ENCODE measurements at places on chromosomes 11 and 22.
A peak's percentile ranks its signal among the peaks of the same experiment; 100 is the strongest.

DNA sequence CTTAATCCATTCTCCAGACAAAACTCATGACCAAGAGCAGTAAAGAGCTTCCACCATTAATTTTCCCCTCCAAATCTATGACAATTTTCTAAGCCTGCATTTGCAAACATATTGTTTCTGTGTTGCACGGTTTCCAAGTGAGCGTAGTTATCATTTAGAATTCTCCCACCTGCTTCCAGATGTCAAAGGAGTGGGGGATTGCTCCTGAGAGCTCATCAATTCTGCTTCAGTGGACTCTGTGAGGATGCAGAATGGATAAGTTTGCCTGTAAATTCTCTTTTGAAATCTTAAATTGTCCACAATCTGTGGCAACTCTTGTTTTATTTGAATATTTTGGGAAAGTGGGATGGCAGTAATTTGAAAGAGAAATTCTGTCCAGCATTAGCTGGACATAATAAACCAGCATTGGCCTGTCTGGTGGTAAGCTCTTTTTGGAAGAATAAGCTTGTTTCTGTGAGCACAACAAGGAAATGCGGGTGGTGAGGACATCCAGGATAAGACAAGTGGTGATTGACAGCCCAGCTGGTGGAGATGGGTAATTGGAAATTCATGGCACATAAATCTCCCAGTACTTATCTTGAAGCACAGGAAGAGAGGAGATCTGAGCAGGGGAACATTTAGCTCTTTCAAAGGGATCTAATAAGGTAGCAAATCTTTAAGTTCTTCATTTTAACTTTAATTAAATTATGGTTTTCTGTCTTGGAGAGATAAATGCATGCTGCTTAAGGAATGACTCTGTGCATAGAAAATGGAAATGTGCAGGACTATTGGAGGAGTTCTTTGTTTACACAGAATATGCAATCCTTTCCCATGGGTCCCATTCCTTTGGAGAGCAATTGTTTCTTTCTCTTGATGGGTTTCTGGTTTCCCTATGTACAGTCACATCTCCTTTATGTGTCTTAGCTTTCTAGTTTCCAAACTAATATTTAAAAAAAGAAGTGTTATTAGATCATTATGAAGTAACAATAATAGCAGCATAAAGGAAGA, 73.2 kb downstream of the FAT3 start:
- DNase-seq: no peak

- no peak for DNase-seq
Observed at GRCh38 chr11:86115542-86116385, 46.9 kb upstream of the PICALM start.

DNA sequence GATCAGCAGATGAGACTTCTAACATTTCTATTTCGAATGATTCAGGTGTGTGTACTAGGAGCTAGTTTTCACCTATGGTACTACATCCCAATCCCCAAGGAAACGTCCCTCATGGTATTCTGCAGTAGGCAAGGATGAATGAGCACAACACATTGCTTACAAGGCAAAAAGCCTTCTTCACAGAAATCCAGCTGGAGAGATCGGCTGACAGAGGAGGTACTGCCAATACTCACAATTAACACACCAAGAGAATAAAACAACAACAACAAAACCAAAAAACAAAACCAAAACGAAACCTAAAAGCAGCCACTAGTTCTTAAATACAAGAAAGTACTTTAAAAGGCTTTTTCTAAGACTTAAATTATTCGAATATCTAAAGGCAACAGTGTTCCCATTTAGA, 101.4 kb downstream of the PICALM start:
- DNase-seq: no peak

- no peak for DNase-seq
Observed at GRCh38 chr11:57777969-57778317, 16.3 kb downstream of the CTNND1 start.

GRCh38 chr11:12764187-12764914, 90.1 kb downstream of the TEAD1 start:
- no peak for DNase-seq

DNA sequence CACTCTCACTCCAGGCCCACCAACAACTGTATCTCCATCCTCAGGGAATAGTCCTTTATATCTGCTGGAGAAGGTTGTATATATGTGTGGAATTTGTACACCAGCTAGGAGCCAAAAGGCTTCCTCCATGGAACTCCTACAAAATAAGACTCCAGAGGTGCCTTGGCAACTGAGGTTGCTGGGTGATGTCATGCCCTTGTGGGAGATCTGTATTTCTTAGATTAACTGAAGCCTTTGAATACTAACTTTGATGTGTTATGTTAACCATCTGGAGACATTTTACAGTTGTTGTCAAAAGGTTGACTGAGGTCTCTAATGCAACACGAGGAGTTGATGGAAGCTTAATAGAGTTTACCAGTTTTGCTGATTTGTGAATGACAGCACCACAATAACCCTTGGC, 139.5 kb upstream of the TTC12 start:
- no peak for DNase-seq

DNA sequence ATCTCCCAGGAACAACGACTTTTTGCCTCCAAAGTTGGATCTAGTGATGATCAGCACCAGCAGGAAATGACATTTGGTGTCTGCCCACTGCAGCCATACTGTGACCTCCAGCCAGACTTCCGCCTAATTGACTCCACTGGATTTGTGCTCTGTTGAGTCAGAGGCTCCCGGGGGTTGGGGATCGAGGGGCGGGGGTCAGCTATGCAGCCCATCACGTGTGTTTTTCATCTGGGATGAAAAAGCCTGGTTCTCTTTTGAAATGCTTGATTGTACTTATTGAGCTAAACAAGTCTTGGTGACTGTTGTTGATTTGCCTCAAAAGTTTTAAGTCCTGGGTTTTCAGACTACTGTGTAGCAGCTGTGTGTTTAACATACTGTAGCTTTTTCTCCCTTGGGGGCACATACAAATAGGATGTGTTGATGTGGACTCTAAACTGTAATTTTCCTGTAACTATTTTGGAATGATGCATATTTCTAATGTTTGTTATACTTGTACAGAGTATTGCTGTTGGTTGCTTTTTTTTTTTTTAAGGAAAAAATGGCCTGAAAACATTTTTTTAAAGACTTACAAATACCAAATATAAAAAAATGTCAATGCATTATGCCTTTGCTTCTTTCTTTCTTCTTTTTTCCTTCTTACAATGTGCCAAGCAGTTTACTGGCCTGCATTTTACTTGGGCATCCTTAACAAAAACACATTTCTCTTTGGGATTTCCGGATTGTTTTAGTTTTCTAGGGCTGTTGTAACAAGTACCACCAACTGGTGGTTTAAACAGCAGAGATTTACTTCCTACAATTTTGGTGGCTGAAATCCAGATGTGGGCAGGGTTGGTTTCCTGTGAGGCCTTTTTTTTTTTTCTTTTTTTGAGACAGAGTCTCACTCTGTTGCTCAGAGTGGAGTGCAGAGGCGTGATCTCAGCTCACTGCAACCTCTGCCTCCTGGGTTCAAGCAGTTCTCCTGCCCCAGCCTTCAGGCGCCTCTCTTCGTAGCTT, 46.1 kb upstream of the OR4B1 start:
- no peak for DNase-seq

DNA sequence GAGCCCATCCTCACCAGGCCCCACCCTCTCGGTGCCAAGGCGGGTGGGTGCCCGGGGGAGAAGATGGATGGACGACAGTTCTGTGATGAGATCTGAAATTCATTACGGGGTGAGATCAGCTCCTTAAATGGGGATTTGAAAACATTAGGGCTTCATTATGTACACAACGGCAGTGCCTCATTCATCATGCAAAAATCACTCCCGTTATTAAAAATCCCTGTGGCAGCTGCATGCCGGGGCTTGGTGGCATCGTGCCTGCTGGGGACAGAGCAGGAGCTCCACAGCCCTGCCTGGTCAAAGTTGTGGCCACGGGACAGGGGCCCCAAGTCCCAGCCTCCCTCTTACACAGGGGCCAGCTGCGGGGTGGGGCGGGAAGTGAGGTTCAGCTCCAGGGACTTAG, 20.2 kb downstream of the OTUB1 start:
- no peak for DNase-seq

DNA sequence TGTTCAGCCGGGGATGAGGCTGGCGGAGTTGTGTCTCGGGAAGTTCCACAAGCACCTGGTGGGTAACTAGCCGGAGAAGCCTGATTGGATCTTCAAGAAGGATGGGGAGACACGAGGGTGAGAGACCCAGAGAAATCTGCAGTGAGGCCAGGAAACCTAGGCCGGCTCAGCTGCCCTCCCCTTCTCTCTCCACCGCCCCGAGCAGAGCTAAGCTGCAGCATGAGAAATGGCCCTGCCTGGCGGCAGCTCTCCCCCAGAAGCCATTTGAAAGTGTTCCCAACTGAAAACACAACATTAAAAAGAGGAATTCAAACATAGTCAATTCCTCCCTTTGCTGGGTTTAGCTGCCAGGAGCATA, 77.8 kb upstream of the SHISAL1 start:
- no peak for DNase-seq

DNA sequence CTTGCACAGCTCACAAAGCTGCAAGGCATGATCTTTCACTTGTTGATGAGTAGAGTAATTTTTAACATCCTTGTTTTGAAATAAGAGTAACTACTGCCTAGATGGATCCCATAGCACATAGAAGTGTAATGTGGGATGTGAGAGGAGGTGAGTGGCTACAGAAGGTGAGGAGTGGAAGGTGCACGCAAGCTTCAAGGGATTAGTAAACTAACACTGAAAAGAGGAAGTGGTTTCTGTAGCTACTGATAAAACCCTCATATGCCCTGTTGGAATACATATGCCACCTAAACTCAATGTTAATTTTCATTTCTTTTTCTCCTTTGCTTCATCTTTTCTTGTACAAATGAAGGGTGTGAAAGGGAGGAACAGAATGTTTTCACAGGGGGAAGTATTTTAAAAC, 22.0 kb upstream of the CTSC start:
- DNase-seq: peak; percentile 80

DNA sequence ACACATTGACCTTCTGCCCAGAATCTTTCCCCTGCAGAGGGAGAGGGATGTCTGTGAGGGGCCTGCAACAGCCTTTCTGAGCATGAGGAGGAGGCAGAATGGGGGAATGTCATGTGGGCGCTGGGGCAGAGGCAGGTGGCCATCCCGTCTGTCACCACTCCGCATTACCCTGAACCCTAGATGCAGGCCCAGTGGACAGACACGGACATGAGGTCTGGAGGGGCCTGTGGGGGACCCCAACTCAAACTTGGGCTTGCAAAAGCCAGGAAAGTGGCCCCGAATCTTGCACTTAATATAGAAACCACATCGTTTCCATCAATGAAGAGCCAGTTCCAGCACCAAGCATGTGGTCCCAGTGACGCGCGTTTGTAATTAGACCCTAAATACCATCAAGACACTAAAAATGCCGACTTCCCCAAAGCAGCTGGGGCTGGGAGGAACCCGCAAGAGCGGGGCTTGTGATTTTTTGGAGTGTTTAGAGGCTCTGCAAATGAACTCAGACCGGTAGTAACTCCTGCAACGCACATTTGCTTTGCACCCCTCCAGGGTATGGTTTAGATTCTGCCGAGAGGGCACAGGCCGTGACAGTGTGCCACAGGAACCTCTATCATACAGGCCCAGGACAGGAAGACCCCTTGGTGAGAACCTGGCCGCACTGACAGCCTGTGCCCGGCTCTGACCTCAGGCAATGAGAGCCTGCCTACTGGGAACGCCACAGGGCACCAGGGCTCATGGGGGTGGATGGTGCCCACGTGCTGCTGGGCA, 109.3 kb downstream of the CTTN start:
- no peak for DNase-seq

- DNase-seq: peak; percentile 4
Observed at GRCh38 chr11:60018058-60018457, 1.1 kb downstream of the OOSP4B start.

DNA sequence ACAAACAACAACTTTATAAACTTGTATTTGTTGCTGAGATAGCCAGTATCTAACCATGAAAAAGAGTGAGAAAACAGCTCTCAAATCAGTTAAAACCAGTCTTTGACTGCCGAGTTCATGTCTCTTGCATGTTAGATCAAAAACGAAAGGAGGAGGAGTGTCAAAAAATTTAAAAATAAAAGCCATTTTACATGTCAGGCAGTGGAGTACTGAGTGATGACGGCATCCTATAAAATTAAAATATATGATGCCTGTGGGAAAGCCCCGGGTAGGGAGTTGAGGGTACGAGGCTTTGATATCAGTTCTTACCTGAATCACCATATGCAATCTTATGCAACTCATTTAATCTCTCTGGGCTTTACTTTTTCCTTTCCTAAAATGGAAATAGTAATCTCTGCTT, 117.3 kb downstream of the ETS1 start:
- no peak for DNase-seq

DNA sequence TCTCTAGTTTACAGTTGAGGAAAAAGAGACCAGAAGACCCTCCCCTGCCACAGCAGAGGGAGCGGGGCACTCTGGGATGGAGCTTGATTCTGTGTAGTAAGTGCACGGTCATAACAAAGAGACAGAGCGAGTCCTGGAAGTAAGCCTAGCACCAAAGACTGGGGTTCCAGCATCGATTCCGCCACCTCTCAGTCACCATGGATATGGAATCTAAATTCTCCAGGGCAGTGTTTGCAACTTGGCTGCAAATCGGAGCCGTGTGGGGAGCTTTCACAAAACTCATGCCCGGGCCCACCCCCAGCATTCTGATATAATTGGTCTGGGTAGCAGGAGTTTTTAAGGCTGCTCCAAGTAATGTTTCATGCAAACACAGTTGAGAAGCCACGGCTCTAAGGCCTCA, 129.5 kb upstream of the OPCML start:
- no peak for DNase-seq

DNA sequence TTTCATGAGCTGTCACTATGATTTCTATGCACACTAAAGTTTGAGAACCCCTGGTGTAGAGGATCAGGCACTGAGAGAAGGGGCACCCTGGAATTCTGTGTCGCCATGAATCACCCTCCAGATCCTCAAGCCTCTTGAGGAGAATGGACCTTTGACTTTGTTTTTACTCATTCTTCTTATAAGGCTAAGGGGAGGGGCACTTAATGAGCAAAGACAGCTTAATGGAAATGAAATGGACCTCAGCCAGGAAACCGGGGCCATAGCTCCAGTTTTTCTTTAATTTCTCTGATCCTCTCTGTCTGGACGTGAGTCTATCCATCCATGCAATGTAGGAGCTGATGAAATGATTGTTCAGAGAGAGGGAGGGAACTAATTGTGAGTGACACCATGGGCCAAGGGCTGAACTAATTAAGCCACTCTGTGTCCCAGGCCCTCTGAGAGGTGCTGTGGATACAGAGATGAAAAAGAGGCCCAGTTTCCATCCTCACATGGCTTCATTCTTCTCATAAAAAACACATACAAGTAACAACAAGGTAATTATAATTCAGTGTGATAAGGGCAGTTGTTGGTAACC, 32.8 kb downstream of the OR2AT4 start:
- DNase-seq: no peak
